ENCODE measurements at places on chromosomes 16 and 17.

- peak; percentile 98 for DNase-seq
Observed at GRCh38 chr17:58335779-58336455, 7.3 kb upstream of the TSPOAP1 start.

DNA sequence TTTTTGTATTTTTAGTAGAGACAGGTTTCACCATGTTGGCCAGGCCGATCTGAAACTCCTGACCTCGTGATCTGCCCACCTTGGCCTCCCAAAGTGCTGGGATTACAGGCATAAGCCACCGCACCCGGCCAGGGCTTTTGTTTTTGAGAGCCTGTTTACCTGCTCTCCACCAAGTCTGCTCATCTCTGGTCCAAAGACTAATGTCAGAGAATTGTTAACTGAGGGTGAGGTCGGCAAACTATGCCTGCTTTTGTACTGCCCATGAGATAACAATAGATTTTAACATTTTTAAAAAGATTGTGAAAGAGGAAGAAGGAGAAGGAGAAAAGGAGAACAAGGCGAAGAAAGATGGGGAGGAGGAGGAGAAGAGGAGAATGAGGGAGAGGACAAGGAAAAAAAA, 26.0 kb downstream of the TMEM238L start:
- DNase-seq, result no peak

DNA sequence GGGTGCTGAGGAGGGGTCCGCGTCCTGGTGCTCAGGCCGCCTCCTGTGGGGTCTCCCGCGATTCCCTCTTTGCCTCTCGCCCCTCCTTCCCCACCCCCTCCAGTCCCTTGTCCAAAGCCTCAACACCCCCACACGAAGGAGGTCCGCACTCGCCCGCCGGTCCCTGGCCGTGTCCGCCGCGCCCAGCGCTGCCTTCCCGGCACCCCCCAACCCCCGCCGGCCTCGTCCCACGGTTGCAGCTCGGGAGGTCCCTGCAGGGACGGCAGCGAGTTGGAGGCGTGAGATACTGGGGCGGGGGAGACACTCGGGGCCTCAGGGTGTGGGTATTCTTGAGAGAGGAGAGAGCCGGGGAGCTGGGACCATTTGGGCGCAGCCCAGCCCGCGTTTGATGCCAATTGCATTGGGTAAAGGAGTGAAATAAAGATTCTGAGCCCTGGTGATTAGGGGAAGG, 468 bp downstream of the FLYWCH2 start:
- DNase-seq, result no peak

GRCh38 chr16:89190150-89190958, 10.0 kb downstream of the SLC22A31 start:
- no peak for DNase-seq

DNA sequence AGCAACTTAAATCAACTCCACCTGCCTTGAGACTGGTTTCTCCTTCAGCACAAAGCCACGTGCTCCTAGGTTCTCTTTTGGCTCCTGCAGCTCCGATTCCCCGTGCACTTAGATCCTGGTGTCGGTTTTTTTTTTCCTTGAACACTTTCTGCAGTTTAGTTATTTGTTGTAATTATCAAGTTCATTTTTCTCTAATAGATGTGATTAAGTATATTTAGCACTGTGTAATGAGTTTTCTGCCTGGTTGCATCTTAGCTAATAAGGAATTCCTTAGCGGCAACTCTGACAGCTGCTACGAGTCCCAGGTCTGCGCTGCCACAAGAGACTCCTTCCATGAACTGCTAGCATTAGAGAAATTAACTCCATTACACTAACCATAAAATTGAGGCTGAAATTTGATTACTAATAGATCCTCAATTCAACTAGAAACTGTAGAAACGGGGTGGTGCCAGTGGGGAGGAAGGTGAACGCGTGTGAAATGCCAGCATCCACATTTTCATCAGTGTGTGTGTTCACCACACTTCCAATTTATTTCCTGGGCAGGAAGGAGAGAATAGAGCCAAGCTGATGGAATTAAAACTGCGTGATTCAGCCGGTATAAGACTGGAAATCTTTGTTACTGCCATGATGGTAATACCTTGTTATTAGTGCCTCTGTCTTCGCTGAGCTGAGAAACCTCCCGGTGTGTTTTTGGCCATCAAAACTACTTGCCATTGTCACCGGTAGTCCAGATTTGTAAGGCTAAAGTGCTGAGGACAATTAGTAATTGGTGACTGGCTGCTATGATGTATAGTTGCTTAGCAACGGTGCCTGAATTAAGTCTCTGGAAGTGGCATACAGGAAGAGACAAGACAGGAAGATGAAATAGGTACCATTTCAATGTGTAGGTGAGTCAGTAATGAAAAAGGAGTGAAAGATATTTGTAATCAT, 232.4 kb downstream of the IRX3 start:
- no peak for DNase-seq

GRCh38 chr16:60127196-60127595, 1393.1 kb upstream of the GOT2 start:
- DNase-seq, result no peak

- no peak for DNase-seq
Observed at GRCh38 chr17:43094129-43094835, 30.9 kb downstream of the BRCA1 start.
